B cell (primary cell): ENCODE measurements at places on chromosomes 6 and 20. TPM values are rescaled to one million over a fixed set of nuclear protein-coding genes. Genes with fewer than 3 reads are reported as not detected.

MATN4 gene
- polyA plus RNA-seq: not detected in 2 replicates

- no peak for DNase-seq
These were observed 216.6 kb downstream of the HIVEP2 start for GRCh38 chr6:142728364-142728763.

GRCh38 chr6:16179970-16180431 lies 51.1 kb downstream of the MYLIP start:
- peak; percentile 18 for DNase-seq

- no peak for DNase-seq
These were observed 20.2 kb upstream of the TTK start for GRCh38 chr6:79984261-79984660.

DNA sequence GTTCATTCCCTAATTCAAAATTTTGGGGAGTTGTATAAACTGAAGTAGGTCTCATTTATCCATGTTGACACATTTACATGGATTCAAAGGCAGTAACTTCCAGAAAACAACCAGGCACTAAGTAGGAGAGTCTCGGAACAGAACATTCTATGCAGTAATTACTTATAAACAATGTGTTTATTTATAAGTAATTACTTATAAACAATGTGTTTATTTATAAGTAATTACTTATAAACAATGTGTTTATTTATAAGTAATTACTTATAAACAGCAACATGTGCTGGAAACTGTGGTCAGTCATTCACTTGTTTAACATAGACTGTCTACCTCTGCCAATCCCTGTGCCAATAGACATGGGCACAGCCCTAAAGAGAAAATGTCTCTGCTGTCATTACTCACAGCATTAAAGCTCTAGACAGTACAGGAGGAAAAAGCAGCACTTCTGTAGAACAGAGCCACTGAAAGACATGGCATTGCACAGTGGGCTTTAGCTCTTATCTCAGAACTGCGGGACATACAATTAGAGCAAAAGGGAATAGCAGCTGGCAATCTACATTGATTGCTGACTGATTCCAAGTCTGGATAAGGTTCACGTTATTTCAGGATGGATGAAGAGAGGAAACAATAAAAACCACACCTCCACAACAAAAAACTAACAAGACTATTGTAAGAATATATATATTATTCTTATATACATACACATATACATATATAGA lies 188.2 kb downstream of the WDR27 start:
- no peak for DNase-seq

- DNase-seq: no peak
These were observed 325.6 kb upstream of the RUNX2 start for GRCh38 chr6:45002390-45003105.

GRCh38 chr20:23776067-23776771 lies 25.5 kb upstream of the CST1 start:
- DNase-seq: no peak

RIPOR3 gene
- 0.09 TPM in 1 of 2 replicates, not detected in the other for polyA plus RNA-seq

- no peak for DNase-seq
These were observed 58.2 kb downstream of the ADGRB3 start for GRCh38 chr6:68693271-68693670.

ASIP gene
- 0.24 TPM in 1 of 2 replicates, not detected in the other for polyA plus RNA-seq

- no peak for DNase-seq
These were observed 121.2 kb upstream of the SASH1 start for GRCh38 chr6:148221196-148221979.

GRCh38 chr6:155130161-155130853 lies 133.5 kb upstream of the CLDN20 start:
- DNase-seq: no peak

GRCh38 chr6:16181439-16182297 lies 52.8 kb downstream of the MYLIP start:
- DNase-seq: no peak

DNA sequence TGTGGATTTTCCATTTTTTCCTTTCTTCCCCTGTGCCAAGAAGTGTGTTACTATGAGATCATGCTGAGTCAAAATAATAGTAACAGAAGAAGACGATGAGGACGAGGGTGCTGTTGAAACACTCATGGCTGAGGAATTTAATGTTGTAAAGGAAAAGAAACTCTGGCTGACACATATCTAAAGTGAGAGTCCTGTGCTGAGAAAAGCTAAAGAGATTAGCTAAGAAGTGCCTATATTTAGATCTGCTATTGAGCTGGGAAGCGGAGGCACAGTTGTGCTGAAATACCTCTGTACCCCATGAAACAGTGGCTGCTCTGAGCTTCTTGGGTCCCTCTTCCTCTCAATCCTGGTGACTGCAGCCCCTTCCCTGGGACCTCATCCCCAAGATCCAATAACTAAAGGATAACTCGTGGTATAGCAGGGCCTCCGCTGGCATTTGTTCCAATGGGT lies 1.1 kb upstream of the SYTL3 start:
- DNase-seq: no peak

GRCh38 chr6:95949985-95950384 lies 65.8 kb upstream of the FUT9 start:
- no peak for DNase-seq

DNA sequence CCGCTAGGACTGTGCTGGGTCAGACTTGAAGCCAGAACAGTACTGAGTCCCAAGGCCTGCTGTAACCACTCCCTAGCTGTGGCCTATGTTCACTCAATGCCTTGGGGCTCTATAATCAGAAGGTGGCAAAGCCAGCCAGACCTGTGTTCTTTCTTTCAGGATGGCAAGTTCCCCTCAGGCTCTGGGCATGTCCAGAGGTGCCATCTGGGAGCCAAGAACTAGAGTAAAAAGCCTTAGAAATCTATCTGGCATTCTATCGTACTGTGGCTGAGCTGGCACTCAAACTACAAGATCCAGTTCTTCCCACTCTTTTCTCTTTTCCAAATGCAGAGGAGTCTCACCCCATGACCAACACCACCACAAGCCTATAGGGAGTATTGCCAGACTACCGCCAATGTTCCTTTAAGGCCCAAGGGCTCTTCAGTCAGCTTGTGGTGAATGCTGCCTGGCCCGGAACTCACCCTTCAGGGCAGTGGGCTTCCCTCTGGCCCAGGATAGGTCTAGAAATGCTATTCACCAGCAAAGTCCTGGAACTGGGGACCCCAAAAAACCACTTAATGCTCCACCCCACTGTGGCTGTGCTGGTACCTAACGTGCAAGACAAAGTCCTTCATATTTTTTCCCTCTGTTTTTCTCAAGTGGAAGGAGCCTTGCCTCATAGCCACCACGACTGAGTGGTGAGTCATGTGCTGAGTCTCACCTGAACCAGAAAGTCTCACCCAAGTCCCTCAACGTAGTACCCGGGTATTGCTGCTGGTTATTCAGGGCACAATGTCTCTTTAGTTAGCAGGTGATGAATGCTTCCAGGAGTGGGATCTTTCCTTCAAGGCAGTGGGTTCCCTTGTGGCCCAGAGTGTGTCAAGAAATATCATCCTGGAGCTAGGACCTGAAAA lies 8.6 kb upstream of the SIRPB2 start:
- no peak for DNase-seq

CST2 gene
- polyA plus RNA-seq: not detected in 2 replicates

LRRC1 gene
- 3.4 and 4.4 TPM in 2 replicates for polyA plus RNA-seq

THBD gene
- polyA plus RNA-seq: 0.62 and 0.78 TPM in 2 replicates

- DNase-seq: no peak
These were observed 128.8 kb downstream of the FOXO3 start for GRCh38 chr6:108689272-108690161.

DNA sequence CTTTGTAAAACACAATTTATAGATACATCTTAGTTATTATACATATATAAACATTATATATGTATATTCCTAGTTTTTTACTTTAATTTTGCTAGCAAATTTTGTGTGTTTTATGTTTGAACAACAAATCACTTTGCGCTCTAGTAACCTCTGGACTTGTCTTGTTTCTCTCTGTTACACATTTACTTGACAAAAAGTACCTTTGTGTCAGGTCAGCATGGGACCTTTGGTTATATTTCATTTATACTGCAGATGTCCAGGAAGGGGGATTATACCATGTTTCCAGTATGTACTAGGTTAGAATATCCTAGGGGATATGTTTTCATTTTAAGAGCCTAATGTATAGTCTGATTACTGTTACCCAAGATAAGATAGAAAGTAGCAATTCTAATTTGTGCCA lies 28.5 kb upstream of the ELOVL5 start:
- no peak for DNase-seq

GRCh38 chr6:37513155-37513554 lies 13.5 kb upstream of the CCDC167 start:
- DNase-seq: no peak

- DNase-seq: peak; percentile 80
These were observed at the start of gene ZSCAN9 for GRCh38 chr6:28225056-28225834. Gene ZSCAN9 (plus strand): TSS chr6:28225275. CDS start chr6:28227085, 1,810 bp downstream.

DDX43 gene
- 2.1 and 2.6 TPM in 2 replicates for polyA plus RNA-seq

RIPPLY2 gene
- polyA plus RNA-seq: not detected in 2 replicates

TPD52L2 gene
- 39.9 and 45.6 TPM in 2 replicates for polyA plus RNA-seq
